ENCODE measurements at places on chromosomes 1 and 21.

GRCh38 chr1:178724728-178725465 lies at the start of gene RALGPS2:
Gene RALGPS2 (plus strand): TSS chr1:178725244. CDS start chr1:178776765, 51,521 bp downstream.
- DNase-seq, result peak; percentile 69

- no peak for DNase-seq
Observed at GRCh38 chr1:178652506-178653490, 72.2 kb upstream of the RALGPS2 start.

DNA sequence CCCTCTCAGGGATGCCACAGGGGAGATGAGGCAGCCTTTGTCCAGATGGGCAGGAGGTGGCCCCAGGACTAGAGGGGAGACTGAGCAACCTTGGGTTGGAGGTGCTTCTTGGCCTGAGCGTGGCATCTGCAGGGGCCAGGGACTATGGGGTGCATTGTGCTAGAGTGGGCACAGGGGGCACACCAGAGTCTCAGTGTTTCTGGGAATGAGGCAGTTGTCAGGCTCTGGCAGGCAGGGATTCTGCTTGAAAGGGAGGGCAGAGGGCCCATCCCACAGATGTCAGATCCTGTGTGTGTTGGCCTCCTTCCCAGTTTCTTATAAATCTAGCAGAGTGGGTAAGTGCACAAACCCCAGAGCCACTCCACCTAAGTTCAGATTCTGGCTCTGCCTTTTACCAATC lies 13.7 kb downstream of the LGR6 start:
- DNase-seq, result no peak

DNA sequence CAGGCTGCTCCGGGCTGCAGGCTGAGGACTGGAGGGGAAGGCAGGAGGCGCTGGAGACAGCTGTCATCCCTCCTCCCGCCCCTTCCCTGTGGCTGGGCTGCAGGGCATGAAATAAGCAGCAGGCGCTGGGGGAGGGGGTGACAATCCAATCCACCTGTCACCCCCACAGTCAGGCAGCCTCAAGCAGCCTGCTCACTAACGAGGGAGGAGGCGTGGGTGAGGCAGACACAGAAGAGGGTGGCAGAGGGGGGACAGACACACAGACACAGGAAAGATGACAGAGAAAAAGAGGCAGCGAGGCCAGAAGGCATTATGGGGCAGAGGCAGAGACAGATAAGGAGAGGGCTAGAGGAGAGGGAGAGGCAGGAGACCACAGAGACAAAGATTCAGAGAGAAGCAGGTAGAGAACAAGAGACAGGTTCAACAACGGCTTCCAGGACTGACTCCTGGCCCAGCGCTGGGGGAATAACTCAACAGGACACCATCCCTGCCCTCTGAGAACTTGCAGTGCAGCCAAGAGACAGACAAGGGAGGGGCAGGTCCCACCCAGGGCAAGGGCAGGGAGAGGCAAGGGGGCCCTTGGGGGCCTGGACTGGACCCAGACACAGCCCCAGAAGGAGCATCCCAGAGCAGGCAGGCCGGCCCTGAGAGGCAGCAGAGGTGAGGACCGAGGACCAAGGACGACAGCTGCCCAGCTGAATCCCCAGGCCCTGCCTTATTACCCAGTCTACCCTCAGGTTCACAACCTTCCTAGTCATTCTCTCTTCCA lies 11.2 kb downstream of the MEF2D start:
- DNase-seq, result peak; percentile 24

GRCh38 chr1:66373157-66373591 lies 160.8 kb upstream of the SGIP1 start:
- DNase-seq, result no peak

DNA sequence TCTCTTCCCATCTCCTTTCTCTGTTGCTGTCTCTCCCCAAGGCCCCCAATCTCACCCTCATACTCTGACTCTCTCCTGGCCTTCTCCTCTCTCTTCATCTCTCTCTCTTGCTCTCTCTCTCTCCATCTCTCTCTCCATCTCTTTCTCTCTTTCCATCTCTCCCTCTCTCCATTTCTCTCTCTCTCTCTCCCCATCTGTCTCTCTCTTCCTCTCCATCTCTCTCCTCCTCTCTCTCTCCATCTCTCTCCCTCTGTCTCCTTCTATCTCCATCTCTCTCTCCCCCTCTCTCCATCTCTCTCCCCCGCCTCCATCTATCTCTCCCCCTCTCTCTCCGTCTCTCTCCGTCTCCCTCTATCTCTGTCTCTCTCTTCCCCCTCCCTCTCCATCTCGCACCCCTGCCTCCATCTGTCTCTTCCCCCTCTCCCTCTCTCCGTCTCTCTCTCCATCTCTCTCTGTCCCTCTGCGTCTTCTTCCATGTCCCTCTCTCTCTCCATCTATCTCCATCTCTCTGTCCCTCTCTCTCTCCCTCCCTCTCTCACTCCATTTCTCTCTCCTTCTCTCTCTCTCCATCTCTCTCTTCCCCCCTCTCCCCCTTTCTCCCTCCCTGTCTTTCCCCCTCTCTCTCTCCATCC lies 16.0 kb upstream of the EPHA8 start:
- DNase-seq, result no peak

DNA sequence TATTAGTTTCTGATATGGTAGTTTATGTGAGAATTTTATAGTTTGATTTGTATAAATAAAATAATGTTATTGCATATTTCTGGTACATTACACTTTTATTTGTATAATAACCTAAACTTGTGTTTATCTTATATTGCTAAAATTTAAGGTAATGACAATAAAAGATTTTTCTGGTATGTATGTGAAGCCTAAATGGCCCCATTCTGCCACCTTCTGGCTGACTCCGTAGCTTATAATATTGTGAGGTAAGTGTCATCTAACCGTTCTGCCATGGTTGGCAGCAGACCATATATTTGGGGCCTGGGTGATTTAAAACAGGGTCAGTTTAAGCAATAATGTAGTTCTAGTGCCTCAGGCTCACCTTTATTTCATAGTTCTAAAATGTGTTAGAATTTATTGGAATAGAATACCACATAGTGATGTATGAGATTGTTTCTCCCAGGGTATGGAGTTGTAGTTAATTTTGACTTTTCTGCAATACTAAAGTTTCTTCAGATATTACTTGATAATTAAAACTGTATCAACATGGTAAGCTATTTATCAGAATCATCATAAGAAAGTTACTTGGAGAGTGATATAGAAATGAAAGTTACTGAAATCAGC lies 21.2 kb upstream of the PRKACB start:
- DNase-seq, result peak; percentile 49

DNA sequence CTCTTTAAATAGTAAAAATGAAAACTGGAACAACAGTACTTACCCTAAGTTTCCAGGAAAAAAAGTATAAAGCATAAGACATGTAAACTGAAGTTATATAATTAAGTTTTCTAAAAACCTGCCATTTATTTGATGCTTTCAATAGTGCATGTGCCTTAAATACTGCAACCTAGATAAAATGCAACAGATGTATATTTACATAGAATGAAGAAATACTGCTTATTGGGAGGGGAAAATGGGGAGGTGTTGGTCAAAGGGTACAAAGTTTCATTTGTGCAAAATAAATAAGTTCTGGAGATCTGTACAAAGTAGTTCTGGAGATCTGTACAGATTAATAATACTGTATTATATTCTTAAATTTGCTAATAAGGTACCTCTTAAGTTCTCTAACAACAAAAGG lies 68.6 kb downstream of the PRPF38A start:
- DNase-seq, result no peak

GRCh38 chr1:89657886-89658285 lies 25.0 kb downstream of the LRRC8C start:
- DNase-seq, result peak; percentile 66

GRCh38 chr1:98399218-98399617 lies 262.3 kb upstream of the SNX7 start:
- DNase-seq, result no peak

DNA sequence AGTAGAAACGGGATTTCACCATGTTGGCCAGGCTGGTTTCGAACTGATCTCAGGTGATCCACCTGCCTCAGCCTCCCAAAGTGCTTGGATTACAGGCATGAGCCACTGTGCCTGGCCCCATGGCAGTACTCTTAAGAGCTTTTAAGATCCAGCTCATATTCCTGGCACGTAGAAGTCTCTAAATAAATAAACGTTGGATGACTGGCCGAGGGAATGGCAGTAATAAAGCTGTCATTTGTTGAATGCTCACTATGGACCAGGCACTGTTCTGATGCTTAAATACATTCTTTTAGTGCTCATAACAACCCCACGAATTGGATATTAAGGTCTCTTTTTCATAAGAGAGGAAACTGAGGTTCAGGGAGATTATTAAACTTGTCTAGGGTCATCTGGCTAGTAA lies 20.9 kb downstream of the UBIAD1 start:
- DNase-seq, result no peak

- no peak for DNase-seq
Observed at GRCh38 chr1:70504821-70505193, 93.7 kb downstream of the CTH start.

DNA sequence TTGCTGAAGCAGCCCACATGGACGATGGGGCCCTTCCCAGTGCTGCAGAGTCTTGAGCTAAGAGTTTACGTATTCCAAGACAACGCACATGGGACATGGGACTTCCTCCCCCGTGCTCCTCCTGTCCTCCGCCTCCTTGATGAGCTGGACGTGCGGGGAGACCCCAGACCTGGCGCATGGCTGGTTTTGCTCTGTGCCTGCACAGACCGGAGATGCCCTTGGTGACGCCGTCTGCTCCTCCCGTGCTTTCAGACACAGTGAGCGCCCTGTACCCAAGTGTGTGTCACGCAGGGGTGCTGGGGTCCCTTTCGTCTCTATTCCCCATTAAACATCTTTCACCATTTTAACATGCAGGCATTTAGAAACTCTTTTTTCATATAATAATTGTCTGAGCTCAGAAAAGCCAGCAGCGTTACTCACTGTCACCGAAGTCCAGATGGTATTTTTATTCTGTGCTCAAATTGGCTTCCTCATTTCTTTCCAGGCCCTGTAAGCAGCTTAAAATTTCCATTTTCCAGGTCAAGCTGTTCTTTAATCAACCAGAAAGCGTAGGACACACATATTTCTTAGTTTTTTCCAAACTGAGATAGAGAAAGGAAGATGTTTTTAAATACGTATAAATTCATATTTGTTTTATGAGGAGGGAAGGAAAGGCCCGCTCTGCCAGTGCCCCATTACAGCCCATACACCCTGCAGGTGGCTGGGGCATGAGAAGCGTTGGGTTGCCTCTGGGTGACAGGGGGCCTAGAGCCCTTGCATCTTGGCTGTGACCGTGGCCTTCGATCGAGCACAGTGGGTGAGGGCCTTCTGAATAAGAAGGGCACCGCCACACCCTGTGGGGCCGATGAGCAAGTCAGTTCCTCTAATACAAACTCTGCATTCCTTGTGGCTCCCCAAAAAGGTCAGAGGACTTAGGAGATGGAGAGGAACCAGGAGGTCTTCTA lies 17.9 kb upstream of the ZBTB21 start:
- DNase-seq, result no peak

GRCh38 chr1:15799928-15800835 lies 7.3 kb downstream of the UQCRHL start:
- no peak for DNase-seq

DNA sequence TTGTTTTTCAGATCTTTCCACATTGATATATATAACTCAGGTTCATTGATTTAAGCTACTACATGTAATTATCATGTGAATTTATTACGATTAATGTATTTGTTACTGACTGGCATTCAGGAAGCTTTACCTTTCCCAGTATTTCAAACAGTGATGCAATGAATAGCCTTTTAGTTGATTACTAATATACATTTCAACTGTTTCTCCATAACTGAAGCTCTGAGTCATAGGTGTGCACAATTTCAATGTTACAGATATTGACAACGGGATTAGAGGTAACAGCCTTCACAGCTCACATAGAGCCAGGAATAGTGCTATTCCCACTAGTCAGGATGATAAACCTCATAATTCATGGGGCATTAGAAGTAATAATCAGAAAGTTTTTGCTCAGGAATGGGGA lies 25.1 kb downstream of the RAVER2 start:
- no peak for DNase-seq

- DNase-seq, result no peak
Observed at GRCh38 chr1:12346483-12347151, 116.8 kb downstream of the VPS13D start.

DNA sequence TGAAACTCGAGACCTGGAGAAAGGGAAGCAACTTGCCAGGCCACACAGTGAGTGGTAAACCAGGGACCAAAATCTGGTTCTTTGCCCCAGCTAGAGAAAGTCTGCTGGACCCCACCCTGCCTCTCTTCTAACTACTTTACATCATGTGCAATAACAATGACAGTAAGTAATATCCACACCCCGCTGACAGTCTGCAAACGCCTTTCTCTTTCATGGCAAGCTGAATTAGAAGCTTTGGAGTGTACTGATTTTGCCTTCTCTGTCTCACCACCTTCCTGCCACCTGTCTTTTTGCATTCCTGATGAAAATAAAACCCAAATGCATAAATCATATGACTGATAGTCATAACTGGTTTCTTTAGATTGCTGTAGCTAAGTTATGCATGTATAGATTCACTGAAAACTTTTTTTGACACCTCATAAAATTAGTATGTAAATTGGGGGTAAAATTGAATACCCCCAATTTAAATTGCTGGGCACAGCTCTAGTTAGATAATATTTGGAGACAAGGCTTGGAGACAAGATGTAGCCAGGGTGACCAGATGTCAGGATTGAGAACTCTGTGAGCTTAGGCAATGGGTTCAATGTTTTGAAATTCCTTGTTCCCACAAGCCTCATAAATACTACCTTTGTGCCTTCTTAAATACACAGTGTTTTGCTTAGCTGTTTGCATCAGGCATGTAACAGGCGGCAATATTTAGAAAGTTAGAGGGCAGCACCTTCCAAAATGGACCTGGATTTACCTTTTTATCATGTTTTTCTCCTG lies 73.5 kb downstream of the ST6GALNAC5 start:
- no peak for DNase-seq

GRCh38 chr1:109295712-109296415 lies 10.9 kb downstream of the MYBPHL start:
- no peak for DNase-seq

- DNase-seq, result no peak
Observed at GRCh38 chr1:229209816-229210215, 61.1 kb upstream of the RAB4A start.

DNA sequence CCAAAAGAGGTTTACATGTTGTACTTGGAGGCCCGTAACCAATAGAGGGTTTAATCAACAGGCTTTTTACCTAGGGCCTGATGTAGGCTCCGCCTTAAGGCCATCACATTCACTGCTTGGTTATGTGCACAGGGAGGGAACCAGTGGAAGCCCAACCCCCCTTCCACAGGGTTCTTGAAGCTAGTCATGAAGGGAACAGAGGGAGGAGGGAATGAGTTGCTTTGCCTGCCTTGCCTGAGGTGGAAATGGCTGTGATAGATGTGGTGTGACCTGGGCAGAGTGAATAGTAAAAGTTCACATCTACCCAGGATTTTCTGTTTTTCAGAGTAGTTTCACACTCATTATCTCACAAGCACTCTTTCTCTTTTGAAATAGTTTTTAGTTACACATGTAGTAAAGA lies 215.1 kb downstream of the ST6GALNAC3 start:
- no peak for DNase-seq
